Stimulated activated CD4-positive, alpha-beta T cell treated with anti-CD3 and anti-CD28 coated beads, Interleukin-4, amount 100 ng/mL, for 4 hours (primary cell): ENCODE measurements at places on chromosomes 4 and X.

- DNase-seq: no peak
Measured at GRCh38 chr4:59122626-59123025, 2012.4 kb upstream of the IGFBP7 start.

DNA sequence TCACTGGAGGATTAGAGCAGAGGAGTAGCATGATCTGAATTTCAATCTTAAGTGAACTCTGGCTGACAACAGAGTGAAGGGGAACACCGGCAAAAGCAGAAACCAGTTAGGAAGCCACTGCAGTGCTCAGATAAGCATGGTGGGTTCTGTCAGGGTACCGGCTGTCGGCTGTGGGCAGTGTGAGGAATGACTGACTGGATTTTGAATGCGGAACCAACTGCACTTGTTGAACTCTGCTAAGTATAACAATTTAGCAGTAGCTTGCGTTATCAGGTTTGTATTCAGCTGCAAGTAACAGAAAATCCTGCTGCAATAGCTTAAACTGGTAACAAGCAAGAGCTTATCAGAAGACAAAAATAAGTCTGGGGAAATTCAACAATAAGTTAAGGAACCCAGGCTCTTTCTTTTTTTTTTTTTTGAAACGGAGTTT lies 5.2 kb downstream of the HTT start:
- no peak for DNase-seq

DNA sequence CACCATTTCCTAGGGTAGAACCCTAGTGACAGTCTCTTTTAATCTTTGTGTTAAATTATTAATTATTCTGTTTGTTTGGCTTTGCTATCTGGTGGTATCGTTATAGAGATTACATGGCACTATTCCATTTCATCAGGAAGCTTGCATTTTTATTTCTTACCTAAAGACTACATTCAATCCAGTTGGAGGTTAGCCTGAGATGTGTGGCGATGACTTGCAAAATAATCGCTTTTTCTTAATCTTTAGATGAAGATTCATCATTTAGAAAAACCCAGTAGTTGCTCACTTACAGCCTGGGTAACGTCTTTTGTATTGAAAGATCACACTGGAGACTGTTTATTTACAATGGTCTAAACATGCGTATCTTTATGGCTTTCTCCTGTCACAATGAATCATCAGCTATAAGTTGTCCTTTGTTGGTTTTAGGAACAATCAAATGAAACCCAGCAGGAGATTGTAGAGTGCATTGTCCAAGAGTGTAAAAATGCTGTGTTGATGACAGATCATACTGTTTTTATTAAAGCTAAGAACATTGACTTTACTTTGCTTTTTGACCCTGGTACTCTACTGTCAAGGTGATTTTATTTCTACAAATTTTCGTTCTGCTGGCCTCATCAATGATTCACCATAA lies 281.7 kb upstream of the PITX2 start:
- DNase-seq: no peak

- no peak for DNase-seq
Measured at GRCh38 chrX:128884430-128884829, 638.9 kb downstream of the SMARCA1 start.

DNA sequence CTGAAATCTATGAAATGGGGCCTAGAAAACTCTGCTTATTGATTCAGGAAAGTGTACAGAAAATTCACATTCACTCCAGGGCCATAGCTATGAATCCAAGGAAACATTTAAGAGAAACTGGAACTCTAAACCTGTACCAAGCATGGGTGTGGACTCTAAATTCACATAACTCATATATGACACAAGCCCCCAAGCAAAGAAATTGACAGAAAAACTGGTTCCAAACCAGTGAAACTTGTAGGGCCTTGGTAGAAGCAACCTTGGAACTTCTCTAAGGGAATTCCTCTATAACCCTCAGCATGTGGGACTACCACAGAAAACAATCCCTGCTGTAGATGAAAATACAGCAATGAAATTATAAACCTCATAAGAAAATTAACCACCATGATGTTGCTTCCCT lies 106.6 kb upstream of the NRK start:
- DNase-seq: no peak

GRCh38 chrX:147476008-147476407 lies 435.7 kb upstream of the FMR1 start:
- DNase-seq: no peak

DNA sequence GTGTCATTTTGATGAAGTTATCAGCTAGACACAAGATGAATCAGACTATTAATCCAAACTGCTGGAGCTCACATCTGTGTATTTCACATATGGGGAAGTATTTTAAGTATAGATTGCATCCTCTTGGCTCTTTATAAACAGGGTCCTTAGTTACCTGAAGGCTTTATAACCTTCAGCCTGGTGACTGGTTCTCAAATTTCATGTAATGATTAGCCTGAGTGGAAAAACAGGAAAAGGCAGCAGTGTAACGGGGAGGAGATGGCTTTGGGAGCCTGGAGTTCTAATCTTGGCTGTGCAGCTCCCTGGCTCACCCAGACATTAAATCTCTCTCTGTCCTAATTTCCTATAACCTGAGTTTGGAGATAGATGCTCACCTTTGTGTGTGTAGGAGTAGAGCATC lies 103.8 kb upstream of the HPF1 start:
- DNase-seq: no peak
